Umbilical cord (tissue), 2 donors: ENCODE measurements at places on chromosomes 7 and 10. TPM values are rescaled to one million over a fixed set of nuclear protein-coding genes. Genes with fewer than 3 reads are reported as not detected.

The MMRN2 gene
- total RNA-seq: 29.1 TPM

DNA sequence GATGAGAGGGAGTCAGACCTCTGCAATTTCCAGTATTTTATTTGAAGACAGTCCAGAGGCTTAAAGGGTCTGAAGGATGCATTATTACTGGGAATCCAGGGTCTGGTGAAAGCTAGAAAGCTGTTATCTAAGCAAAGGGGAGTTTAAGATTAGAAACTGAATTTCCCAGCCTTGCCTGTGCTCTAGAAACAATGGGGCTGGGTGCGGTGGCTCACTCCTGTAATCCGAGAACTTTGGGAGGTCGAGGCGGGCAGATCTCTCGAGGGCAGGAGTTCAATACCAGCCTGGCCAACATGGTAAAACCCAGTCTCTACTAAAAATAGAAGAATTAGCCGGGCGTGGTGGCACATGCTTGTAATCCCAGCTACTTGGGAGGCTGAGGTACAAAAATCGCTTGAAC is 71.5 kb upstream of the ANLN start:
- DNase-seq: no peak

The GBX1 gene
- total RNA-seq: not detected

The CPA1 gene
- 7.0 TPM for total RNA-seq

DNA sequence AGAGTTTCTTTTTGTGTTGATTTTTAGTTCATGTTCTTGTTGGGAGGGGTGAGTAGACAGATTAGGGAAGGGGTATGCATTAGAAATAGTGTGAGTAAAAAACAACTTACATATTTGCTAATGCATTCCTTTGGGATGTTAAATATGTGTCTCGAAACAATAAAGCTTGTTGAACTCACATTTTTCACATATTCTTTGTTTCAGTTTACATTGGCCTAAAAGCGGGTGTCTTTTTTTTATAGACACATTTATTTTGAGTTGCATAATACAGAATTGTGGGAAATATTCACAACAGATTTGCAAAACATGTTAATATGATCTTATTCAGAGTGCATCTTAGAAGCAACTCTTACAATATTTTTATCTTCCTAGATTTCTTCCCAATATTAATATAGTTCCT is 337.5 kb upstream of the CNTNAP2 start:
- no peak for DNase-seq

- DNase-seq: no peak
These were observed 6.6 kb downstream of the CYP3A43 start for GRCh38 chr7:99834382-99834781.
